ENCODE measurements at places on chromosomes 2 and 18.

DNA sequence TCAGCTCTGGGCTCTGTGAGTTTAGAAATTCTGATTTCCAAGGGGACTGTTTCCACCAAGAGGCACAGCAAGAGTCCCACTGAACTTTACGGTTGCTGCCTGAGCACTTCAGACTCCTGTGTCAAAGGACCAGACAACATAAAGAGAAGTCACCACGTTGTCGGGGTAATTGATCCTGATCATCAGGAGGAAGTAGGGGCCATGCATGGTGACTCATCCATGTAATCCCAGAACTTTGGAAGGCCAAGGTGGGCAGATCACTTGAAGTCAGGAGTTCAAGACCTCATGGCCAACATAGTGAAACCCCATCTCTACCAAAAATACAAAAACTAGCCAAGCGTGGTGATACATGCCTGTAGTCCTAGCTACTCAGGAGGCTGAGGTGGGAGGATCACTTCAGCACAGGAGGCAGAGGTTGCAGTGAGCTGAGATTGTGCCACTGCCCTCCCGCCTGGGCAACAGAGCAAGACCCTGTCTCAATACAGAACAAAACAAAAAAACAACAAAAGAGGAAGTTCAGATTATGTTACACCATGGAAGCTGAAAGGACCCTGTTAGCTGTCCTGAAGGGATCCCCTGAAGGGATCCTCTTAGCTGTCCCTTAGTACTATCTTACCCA lies 9.4 kb upstream of the ASXL2 start:
- DNase-seq, result no peak

DNA sequence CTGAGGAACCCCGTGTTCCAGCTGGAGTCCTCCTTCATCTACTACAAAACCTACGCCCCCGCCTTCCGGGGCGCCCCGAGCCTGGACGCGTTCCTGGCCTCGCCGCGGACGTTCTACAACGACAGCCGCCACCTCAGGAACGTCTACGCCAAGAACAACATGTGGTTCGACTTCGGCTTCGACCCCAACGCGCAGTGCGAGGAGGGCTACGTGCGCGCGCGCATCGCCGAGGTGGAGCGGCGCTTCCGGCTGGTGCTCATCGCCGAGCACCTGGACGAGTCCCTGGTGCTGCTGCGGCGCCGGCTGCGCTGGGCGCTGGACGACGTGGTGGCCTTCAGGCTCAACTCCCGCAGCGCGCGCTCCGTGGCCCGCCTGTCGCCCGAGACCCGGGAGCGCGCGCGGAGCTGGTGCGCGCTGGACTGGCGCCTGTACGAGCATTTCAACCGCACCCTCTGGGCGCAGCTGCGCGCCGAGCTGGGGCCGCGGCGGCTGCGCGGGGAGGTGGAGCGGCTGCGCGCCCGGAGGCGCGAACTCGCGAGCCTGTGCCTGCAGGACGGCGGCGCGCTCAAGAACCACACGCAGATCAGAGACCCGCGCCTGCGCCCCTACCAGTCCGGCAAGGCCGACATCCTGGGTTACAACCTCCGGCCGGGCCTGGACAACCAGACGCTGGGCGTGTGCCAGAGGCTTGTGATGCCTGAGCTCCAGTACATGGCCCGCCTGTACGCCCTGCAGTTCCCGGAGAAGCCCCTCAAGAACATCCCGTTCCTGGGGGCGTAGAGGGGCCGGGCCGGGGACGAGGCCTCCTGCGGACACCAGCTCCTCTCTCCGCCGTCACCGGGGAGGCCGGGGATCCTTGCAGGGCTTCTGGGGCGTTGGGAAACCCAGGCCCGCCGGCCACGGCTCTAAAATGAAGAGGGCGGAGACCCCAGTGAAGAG lies 5.3 kb upstream of the NEU4 start:
- DNase-seq, result no peak

- peak; percentile 11 for DNase-seq
Observed at GRCh38 chr2:153059338-153060052, 341.1 kb downstream of the ARL6IP6 start.

DNA sequence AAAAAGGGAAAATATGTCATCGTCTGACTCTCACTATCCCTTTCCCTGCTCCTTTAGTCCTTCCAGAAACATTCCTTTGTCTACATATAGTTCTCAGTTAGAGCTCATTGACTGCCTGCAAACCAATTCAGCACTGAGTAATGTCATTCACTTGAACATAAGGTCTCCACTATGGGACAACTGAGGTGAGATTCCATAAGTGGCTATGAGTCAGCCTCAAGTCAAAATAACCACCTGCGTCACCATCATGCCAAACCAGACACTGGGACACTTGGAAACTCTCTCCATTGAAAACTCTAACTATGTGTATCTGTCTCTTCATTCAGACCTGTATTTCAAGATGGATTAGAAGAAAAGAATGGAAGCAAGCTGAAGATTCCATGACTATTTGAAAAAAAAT lies 878.0 kb upstream of the PIK3C3 start:
- no peak for DNase-seq

GRCh38 chr18:67261931-67262552 lies 254.5 kb downstream of the DSEL start:
- DNase-seq, result no peak

DNA sequence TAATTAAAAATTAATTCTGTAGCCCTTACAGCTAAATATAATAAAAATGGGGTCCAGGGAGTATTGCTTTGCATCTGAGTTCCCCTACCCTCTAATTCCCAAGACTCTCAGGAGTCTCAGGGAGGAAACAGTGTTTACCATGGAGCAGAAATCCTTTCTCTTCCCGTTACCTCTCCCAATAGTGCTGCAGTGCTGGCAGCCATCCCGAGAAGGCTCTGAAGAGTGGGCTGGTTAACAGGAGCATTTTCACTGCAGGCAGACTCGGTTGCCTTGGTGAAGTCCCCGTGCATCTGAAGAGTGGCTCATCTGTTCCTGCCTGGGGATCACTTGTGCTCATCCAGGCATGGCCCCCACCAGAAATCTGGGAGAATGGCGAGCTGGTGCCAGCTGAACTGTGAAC lies 41.8 kb upstream of the TMEM178A start:
- DNase-seq, result no peak

DNA sequence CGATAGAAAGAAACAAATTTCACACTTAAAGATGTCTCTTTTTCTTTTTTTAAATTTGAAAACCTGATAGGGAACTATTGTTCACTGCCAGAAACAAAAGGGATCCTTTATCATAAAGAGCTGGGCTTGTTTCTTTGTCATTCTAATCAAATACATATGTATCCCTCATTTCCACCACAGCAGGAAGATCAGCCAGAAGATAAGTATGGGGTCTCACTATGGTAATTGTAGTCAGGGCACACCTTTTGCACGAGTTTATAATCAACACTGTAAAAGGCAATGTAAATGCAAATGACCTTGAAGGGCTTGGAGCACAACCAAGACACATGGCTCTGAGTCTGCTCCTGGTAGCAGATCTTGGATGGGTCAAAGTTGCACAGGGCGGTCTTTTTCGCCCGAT lies 109.5 kb downstream of the NXPH2 start:
- DNase-seq, result no peak

GRCh38 chr18:77093067-77093430 lies 39.5 kb downstream of the MBP start:
- DNase-seq, result no peak

GRCh38 chr2:224983712-224984554 lies 58.3 kb downstream of the DOCK10 start:
- no peak for DNase-seq

GRCh38 chr2:122251158-122251557 lies 495.7 kb downstream of the TSN start:
- no peak for DNase-seq

- DNase-seq, result no peak
Observed at GRCh38 chr2:101617796-101618195, 79.7 kb upstream of the MAP4K4 start.

- DNase-seq, result no peak
Observed at GRCh38 chr2:17136877-17137276, 381.4 kb downstream of the RAD51AP2 start.

DNA sequence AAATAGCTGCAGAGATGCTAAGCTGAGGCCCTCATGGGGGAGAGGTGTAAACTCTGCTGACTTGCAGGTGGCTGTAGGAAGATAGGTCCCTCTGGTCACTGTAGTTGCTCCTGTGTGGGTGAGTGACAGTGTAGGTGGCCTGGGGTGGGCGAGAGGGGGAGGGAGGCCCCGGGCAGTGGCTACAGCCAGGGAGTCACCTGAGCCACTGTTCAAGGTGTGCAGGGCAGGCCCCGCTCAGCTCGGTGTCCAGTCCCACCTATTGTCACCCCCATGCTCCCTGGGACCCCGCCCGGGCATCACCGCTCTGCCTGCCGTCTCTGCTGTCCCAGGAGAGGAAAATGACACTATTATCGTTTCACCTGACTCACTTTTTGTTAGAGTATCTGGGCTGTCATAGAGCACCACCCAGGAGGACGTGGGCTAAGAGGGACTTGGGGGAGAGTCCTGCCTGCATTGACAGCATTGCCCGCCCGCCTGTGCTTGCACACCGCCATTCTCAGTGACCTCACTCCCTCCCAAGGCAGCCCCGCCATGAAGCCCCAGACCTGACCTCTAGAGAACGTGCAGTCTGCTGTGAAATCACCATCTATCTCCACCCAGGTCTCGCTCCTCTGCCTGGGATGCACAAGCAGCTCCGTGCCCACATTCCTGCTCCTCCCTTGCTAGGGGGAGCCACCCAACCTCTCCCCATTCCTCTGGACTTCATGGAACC lies 29.2 kb downstream of the COPS9 start:
- DNase-seq, result no peak

GRCh38 chr2:149141046-149141445 lies 102.5 kb downstream of the LYPD6B start:
- no peak for DNase-seq

DNA sequence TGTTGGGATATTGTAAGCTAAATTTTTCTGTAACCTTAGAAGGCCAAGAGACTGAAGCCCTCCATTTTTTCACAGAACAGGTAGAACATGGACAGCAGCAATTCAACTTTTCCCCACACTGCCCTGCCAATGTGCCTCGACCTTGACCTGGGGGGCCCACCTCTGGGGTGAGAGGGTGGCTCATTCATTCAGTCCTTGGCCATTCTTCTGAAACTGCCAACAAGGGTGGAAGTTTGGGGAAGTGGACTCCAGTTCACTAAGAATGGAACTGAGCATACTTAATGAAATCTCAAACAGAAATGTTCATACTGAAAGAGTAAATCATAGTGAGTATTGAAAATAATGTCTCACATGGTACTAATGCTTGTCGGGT lies 1.1 kb downstream of the EEF1B2 start:
- DNase-seq, result no peak

GRCh38 chr2:168434146-168434545 lies 21.9 kb upstream of the CERS6 start:
- DNase-seq, result peak; percentile 40

DNA sequence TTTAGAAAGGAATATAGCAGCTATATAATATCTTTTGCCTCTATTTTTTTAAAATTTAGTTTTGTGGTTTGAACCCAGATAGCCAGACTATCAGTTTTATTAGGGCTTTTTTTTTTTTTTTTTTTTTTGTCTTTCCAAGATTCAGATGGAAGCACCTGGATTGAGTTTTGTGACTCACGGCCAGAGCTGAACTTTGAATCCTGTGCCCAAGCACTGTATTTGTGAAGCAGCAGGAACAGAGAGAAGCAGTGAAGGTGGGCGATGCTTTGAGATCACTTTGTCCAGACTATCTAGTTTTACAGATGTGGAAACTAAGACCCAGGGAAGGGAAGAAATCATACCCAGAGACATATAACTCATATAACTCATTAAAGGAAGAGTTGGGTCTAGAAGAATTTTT lies 33.9 kb downstream of the RPL37A start:
- no peak for DNase-seq

GRCh38 chr18:55018602-55019001 lies 59.3 kb upstream of the CCDC68 start:
- DNase-seq, result no peak

- DNase-seq, result peak; percentile 52
Observed at GRCh38 chr2:205775097-205775877, 93.0 kb downstream of the NRP2 start.

DNA sequence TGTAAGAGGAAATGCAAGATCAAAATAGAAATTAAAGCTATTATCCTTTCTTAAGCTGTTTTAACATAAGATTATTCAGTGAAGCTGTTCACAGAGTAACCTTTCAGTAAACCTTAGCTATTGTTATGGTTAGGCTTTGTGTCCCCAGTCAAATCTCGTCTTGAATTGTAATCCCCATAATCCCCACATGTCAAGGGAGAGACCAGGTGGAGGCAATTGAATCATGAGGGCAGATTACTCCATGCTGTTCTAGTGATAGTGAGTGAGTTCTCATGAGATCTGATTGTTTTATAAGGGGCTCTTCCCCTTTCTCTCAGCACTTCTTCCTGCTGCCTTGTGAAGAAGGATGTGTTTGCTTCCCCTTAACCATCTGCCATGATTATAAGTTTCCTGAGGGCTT lies 424.4 kb downstream of the DSEL start:
- DNase-seq, result no peak

DNA sequence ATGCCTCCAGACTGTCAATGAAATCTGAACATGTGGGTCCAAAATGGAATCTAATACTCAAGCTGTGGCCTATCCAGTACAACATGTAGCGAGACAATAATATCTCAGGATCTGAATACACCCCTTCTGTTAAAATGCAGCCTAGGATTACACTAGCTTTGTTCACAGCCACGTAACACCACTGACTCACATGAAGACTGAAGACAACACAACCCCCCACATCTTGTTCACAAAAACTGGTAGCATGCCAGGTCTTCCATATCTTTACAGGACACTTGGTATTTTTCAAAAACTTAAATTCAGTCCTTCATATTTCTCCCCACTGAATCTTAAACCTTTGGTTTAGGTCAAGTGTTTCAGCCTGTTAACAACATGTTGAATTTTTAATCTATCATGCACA lies 84.2 kb downstream of the SLC8A1 start:
- DNase-seq, result no peak

GRCh38 chr2:150939087-150939486 lies 322.6 kb downstream of the RBM43 start:
- DNase-seq, result peak; percentile 3

- no peak for DNase-seq
Observed at GRCh38 chr2:98804736-98805135, 73.8 kb upstream of the MGAT4A start.

- DNase-seq, result no peak
Observed at GRCh38 chr2:64398516-64399129, 55.3 kb upstream of the LGALSL start.

DNA sequence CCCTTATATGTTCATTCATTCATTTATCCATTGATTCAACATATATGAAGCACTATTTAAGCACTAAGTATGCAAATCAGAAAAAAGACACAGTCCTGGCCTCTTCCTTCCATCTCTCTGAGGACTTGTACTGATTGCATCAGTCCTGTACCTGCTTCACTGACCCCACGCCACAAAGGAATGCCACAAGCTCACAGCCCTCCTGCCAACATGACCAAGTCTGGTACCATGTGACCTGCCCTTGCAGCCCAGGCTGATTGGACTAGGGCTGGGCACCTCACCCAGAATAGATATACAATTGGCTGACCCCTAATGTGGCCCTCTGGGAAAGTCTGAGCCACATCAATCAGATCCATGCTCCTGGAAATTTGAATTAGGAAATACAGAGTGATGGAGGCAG lies 196.6 kb downstream of the AGPS start:
- no peak for DNase-seq

DNA sequence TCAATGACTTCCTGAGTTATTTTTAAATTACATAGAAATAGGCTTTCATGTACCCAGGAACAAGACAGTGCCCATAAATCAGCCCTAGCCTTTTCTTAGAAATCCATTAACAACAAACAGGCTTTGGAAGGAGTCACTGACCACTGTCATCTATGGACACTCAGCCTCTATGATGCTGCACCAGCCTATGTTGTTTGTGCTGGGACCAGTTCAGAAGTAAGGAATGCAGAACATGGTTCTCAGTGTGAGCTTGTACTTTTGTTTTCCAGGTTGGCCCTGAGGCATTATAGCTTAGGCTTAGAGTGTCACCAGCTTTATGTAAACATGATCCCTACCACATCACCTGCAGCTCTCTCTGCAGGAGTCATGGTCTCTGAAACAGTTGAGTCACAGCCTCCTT lies 335.7 kb upstream of the CDH7 start:
- DNase-seq, result peak; percentile 28
